ENCODE measurements at places on chromosomes 4 and X.

- no peak for DNase-seq
Observed at GRCh38 chr4:115274545-115274944, 161.1 kb upstream of the NDST4 start.

- no peak for DNase-seq
Observed at GRCh38 chr4:123836851-123837595, 440.4 kb downstream of the SPRY1 start.

- no peak for DNase-seq
Observed at GRCh38 chrX:128800138-128800537, 723.2 kb downstream of the SMARCA1 start.

- peak; percentile 8 for DNase-seq
Observed at GRCh38 chrX:23959781-23960180, 52.0 kb downstream of the CXorf58 start.

DNA sequence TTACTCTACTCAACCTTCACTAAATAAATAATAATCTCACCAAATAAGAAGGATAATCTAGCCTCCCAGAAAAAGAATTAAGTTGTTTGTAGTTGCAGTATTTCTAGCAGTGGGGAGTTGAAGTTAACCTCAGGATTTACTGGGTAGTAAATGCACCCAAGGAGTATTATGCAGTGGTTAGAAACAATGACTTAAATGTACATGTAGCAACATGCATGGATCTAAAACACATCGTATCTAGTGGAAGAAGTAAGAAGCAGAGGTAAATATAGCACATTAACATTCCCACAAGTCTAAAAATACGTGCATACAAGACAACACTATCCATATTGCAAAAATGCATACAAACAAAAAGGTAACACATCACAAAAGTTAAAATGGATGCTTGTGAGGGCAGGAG lies 44.2 kb upstream of the SMAD1 start:
- DNase-seq = no peak

DNA sequence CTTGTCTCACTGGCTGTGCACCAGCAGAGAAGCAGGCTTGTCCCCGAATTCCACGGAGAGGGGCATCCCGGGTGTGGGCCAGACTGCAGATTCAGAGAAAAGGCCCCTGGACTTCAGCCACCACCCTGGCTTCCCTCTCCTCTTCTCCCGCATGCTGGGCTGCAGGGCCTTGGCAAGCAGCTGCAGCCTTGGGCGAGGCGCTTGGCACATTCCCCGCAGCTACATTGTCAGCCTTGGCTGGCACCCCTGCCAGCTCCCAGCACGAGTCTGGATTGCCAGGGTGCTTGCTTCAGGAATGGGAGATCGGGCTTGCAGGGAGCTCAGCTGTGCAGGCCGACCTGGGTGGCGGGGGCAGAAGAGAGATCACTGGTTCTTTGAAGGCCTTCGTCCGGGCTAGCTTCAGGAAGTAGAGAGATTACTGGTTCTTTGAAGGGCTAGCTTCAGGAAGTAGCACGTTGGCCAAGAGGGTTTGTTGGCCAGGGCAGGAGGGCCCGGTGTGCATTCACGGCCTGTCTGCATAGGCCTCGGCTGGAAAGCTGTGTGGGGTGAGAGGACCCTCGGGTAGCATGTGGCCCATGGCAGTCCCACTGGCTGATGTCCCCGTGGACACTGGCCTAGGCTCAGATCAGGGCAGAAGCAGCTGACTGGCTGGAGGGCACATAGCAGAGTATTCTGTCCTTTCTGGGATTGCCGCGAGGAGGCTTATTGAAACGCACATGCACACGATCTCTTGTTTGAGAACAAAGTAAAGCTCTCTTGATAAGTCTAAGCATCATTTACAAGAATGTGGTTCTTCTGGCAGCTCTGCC lies 2.7 kb downstream of the ABCD1 start:
- peak; percentile 73 for DNase-seq

DNA sequence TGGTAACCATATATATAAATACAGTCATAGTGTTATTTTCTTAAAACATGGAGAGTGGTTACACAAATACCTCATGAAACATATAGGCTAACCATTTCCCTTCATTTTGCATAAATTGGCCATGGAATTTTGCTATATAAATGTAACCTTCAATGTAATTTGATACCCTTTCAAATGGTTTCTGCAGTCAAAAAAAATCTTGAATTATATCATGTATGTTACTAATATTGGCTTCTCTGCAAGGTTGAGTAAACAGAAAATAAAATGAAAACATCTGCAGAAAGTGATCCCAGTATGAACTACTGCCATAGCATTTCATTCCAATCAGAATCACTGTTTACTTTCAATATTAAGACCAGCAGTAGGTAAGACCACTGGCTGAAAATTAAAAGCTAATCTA lies 1165.9 kb upstream of the TENM3 start:
- DNase-seq = no peak

GRCh38 chrX:68304602-68305001 lies 128.7 kb downstream of the OPHN1 start:
- no peak for DNase-seq

GRCh38 chr4:188918787-188919186 lies 779.5 kb downstream of the TRIML1 start:
- no peak for DNase-seq

- no peak for DNase-seq
Observed at GRCh38 chr4:174107746-174108354, 175.6 kb downstream of the FBXO8 start.

- DNase-seq = no peak
Observed at GRCh38 chr4:121180558-121180957, 16.4 kb upstream of the TNIP3 start.

DNA sequence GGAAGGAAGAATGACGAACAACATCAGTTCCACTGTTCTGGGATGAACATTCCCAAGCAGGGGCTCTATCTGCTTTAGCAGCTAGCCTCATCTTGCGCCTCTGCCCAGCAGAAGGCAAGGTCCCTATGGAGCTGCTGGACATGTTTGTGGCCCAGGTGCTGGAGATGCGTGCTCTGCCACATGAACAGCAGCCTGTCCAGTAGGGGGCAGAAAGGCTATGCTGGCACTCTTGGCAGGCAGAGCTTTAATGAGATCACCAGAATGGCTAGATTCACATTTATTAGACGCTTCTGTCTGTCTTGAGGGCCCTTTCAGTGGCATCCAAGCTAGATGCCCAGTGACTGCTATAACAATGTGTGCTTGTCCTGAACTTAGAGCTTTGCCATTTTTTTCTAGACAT lies 1826.0 kb downstream of the STIM2 start:
- peak; percentile 10 for DNase-seq

DNA sequence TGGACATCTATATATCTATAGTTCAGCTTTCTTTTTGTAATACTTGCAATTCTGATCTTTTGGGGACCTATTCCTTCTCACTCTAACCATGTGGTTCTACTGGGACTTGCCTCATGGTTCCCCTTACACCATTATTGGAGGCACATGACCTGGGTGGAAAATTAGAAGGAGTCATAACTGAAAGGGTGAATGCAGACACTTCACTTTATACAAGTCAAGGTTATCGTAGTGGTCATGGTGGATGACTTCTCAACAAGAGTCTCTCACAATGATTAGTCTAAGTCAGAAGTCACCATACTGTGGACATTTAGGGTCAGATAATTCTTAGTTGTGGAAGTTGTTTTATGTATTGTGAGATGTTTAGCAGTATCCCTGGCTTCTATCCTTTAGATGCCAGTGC lies 10.5 kb upstream of the EIF4E start:
- DNase-seq = no peak

- DNase-seq = no peak
Observed at GRCh38 chr4:112508356-112508755, 7.6 kb downstream of the NEUROG2 start.

GRCh38 chr4:123856689-123857545 lies 460.3 kb downstream of the SPRY1 start:
- DNase-seq = no peak

DNA sequence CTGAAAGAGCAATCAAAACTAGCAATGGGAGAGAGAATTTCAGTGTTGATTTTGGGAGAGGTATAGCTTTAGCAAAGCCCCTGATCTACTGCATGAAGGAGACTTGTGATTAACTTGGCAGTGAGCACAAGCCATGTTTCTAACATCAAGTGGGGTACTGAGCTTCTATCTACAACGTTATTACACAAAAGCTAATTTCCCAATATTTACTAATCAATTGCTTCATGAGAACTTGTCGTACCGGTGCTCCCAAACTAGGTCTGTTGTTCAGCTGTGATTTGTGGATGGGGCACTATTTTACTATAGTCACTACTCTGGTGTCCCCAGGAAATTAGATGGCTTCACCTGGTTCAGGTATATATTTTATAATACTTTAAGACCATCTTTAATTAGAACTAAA lies 16.2 kb downstream of the ANK2 start:
- DNase-seq = no peak

DNA sequence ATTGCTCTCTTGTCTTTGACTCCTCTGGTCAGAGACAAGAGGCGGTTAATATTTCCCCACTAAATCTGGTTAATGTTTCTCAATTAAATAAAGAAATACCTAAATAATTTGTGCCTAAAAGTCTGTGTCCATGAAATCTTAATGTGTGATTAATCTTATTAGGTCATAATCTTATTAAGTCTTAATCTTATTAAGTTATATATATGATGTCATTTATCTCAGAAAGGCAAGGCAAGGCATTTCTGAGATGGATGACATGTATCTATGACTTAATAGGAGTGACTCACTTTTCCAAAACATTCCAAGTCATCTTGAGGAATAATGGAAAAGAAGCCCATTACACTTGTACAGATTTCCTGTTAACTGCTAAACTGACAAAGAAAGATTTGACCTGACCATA lies 74.7 kb downstream of the TRAM1L1 start:
- DNase-seq = no peak

GRCh38 chr4:77183777-77184420 lies 26.9 kb downstream of the CCNG2 start:
- no peak for DNase-seq

- DNase-seq = no peak
Observed at GRCh38 chr4:123230061-123230460, 166.5 kb upstream of the SPRY1 start.

All from head of caudate nucleus (tissue), 42 donors.